ENCODE measurements at places on chromosomes 1 and 21.

DNA sequence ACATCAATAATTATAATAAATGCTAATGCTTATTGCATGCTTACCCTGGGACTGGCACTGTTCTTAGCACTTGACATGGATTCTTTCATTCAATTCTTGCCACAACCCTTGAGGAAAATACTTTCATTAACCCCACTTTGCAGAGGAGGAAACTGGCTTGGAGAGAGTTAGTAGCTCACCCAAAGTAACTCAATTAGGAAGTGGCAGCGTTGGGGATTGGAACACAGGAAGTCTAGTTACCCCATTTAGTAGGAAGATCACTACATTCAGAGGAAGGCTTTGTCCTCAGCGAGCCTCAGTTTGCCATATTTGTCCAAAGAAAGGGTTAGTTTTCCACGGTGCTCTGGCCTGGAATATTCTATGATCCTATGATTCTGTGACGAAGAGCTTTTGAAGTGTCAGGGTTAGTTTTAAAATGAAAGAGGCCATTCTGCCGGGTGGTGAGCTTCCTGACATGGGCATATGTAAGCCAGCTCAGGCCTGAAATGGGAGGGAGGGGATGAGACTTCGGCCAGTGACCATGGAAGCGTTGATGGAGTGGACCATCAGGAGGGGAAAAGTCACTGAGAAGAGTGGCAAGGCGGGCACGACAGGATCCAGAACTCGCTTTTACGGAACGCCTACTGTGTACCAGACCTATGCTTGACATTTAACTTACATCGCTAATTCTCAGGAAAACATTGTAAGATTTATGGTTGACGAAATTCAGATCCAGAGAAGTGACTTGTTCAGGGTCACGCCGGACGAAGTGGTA lies 28.2 kb upstream of the EPB41 start:
- DNase-seq, result no peak

DNA sequence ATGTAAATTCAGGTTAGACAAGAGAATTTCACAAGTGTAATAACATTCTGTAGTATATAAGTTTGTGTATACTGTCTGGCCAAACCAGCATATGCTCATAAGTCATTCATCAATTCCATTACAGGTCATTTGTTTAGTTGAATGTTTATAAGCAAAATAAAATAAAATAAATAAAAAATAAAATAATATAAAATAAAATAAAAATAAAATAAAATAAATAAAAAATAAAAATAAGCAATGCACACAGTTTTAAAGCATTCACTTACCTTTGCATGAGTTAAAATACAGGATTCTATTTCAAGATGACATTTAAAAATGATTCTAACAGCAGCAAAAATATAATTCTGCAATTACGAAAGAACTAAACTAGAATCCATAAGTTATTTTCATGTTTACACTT lies 9.9 kb downstream of the PODN start:
- no peak for DNase-seq

DNA sequence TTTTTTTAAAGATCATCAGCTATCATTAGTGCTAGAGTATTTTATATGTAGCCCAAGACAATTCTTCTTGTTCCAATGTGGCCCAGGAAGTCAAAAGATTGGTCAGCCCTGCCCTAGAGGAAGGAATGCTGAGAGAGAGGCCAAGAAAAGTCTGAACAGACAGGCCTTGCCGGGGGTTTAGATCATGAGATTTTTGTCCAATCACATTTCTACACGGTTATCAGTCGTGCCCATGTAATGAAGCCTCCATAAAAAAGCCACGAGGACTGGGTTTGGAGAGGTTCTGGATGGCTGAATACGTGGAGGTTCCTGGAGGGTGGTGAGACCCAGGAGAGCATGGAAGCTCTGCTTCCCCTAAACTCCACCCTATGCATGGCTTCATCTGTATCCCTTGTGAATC lies 24.3 kb upstream of the ENO1 start:
- DNase-seq, result no peak

DNA sequence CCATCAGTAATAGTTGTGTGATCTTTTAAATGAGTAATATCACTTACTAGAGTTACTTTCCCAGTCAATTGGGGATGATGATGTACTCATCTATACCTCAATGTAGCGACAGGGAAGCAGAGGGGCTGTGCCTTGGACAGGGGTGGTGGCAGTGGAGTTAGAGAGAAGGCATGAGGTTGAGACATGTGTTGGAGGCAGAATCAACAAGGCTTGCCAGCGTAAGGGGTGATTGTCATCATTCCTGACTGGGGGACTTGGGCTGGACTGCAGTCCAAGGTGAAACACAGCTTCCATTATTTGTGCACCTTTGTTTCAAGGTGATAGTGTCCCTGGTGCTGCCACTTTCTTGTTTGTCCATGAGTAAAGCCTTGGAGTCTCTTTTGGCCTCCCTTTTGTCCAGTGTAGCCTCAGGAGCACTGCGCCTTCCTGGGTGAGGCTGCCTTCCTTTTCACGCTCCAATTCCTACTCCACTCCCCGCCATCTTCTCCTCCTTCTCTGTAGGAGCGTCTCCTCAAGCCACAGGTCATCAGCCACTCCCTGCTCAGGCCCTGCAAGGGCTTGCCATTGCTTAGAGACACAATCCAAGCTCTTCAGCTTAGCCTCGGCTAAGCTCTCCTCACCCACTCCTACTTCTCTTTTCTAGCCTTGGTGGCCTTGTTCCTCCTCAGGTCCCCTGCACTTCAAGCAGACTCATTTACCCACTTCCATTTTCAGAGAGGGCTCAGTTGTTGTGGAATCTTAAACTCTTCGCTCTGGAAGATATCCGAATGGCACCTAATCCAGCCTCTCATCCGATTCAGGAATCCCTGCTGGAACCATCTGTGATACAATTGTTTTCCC lies 77.6 kb upstream of the CD34 start:
- no peak for DNase-seq

GRCh38 chr1:186633116-186633515 lies 47.1 kb downstream of the PTGS2 start:
- no peak for DNase-seq
